Activated T-cell treated with anti-CD3 and anti-CD28 coated beads, Interleukin-2, amount 50 U/mL, for 1 hour (primary cell): ENCODE measurements at places on chromosomes 2 and 18.

DNA sequence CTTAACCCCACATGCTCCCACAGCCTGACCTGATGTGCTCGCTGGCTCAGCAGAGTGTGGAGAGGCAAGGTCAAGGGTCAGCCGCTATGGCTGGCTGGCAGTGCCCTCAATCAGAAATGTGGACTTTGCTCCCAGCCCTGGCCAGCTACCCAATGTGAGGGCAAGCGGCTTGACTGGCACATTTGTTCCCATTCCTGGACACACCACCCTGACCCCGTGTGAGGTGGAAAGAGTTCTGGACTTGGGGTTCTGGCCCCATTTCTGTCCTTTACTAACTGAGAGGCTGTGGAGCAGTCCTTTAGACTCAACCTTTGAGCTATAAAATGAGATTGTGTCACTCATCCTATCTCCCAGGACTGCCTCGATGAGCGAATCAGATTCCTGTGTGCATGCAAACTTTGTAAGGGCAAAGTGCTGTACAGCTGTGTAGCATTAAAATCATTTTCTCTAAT lies 9.1 kb downstream of the THNSL2 start:
- no peak for DNase-seq

GRCh38 chr18:76493213-76494161 lies 1.6 kb downstream of the ZNF516 start:
- DNase-seq: no peak

DNA sequence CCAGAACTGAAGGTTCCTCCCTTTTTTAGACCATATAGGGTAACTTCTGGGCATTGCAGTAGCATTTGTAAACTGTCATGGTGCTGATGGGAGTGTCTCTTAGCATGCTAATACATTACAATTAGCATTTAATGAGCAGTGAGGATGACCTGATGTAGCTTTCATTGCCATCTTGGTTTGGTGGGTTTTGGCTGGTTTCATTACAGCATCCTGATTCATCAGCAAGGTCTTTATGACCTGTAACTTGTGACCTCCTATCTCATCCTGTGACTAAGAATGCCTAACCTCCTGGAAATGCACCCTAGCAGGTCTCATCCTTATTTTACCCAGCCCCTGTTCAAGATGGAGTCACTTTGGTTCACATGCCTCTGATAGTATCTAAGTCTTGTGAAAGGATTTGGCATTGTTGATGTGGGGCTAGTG lies 159.0 kb downstream of the TMX3 start:
- DNase-seq: no peak

GRCh38 chr2:142395291-142395690 lies 264.5 kb upstream of the LRP1B start:
- no peak for DNase-seq

DNA sequence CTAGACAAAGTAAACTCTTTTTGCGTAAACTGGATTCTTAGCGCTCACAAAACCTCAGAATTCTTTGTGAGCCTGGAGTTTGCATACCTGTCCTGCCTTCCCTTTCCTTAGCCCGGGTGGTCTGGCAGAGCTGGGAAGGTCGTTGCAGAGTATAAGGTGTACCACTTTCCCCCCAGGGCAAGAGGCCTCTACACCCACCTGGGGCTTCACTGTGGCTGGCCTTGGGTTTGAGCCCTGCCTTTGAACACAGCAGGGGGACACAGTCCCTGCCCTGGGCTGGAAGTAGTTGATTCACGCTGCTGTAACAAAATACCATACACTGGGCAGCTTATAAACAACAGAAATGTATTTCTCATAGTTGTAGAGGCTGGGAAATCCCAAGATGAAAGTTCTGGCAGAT lies 133.9 kb downstream of the B3GNT2 start:
- no peak for DNase-seq

GRCh38 chr2:105909215-105909614 lies 164.5 kb downstream of the NCK2 start:
- DNase-seq: no peak

- DNase-seq: no peak
Observed at GRCh38 chr2:106970471-106971261, 84.7 kb upstream of the ST6GAL2 start.

DNA sequence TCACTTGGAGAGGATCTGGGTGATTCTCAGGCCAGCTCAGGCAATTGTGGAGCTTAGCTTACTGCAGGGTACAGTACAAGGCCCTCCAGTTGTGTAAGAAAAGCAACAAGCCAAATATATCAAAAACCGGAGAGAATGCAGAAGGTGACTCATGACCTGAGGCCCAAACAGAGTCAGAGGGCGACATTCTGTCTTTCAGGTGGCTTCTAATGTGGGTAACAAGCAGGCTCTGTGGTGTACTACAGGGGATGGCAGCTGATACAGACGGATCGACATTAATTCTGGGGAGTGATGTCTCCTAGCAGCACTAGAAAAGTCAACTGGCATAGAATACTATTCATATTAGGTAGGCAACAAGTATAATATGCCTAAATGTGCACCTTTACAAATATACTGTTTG lies 219.5 kb upstream of the SOX11 start:
- DNase-seq: no peak

- no peak for DNase-seq
Observed at GRCh38 chr2:117684919-117685318, 129.6 kb upstream of the DDX18 start.

- no peak for DNase-seq
Observed at GRCh38 chr2:208654056-208654455, 247.5 kb downstream of the PTH2R start.

DNA sequence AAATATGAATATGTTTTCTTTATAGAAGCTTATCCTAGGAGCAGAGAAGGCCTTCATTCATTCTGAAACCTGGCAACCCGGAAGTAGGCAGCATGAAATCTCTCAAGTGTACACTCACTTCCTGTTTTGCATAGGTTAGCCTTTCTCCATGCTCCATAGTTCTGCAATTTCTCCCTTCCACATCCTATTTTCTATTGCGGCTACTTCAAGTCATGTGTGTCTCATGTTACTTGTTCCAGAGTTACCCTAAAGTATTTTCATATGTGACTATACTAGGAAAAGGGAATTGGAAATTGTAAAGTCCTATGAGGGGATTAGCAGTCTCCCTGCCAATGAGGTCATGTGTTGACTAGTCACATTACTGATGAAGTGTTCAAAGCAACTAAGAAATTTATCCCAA lies 320.6 kb downstream of the NCKAP5 start:
- no peak for DNase-seq

- no peak for DNase-seq
Observed at GRCh38 chr2:141329964-141330363, 800.9 kb downstream of the LRP1B start.

DNA sequence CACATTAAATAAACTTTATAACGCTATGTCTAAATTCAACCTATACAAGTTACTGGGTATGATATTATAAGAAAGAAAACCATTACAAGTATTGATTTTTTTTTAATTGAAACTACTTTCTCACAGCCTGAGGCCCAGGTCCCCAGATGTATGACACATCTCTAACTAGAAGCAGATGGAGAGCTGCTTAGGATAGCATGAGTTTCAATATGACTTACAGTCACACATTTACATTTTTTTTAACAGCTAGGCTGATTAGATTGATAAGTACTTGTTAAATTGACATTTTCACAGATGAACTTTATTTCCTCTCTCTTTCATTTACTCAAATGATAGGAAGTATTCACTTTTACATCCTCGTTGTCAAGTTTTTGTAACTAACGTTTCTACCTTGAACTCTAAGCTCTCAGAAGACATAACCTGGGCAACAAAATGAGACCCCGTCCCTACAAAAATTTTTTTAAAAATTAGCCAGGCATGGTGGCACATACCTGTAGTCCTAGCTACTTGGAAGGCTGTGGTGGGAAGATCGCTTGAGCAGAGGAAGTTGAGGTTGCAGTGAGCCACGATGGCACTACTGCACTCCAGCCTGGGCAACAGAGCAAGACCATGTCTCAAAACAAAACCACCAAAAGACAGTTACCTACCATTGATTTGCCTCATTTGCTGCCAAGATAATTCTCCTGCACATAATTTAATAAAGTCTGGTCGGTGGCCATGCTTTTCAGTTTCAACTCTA lies 52.4 kb downstream of the STK39 start:
- DNase-seq: no peak

DNA sequence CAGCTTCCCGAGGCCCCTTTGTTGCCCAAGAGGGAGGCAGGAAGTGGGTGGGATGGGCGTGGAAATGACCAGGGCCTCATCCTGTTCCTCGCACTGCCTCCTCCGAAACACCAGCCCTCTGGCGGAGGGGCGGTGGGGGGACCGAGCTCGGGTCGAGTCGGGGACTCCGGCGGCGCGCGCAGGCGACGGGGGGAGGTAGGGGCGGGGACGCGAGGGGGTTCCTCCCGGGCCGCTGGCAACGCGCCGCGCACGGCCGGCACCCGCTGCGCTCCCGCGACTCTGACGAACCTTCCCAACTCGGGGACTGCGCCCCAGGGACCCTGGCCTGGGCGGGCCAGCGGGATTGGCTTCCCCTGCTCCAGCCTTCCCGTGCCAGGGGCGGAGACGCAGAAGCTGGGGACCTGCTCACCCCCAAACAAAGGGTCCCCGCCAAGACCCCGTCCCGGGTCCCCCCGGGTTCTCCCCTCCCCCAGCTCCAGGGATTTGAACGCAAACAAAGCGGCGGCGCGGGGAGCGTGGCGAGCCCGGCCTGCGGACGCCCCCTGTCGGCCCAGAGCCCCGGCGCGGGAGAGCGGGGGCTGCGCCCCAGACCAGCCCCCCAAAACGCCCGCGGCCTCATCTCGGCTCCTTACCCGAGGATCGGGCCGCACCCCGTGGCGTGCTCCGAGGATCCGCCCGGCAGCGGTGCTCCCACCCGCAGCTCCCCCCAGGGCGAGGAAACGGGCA lies 1.2 kb downstream of the SEMA4C start:
- peak; percentile 69 for DNase-seq

GRCh38 chr2:219027511-219028055 lies 13.7 kb downstream of the CFAP65 start:
- no peak for DNase-seq

DNA sequence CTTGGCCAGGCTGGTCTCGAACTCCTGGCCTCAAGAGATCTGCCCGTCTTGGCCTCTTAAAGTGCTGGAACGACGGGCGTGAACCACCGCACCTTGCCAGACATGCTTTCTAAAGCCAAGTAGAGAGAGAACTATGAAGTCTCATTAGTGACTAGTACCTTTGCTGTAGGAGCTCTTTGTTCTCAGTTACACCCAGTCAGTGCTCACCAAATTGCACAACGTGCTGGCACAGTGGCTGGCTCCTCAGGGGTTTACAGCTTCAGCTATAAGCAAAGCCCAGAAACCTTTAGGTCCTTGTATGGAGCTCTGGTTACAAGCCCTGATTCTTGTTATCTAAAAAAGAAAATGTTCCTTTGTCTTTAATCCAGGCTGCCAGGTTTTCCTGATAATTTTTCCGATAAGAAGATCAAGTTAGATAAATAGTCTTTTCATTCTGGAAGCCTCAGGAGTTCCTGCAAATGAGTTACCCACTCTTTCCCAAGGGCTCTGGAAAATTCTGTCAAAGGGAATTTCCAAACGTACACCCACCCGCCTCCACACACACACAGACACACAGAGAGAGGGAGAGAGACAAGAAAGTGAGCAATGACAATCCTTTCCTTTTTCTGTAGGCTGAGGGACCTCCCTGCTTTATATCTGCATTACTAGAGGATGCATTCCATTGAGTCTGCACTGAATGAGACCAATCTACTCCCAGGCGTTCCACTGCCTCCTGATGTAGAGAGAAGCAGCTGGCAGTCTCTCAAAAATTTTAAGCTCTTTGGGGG lies 100.2 kb upstream of the CSRNP3 start:
- DNase-seq: no peak

DNA sequence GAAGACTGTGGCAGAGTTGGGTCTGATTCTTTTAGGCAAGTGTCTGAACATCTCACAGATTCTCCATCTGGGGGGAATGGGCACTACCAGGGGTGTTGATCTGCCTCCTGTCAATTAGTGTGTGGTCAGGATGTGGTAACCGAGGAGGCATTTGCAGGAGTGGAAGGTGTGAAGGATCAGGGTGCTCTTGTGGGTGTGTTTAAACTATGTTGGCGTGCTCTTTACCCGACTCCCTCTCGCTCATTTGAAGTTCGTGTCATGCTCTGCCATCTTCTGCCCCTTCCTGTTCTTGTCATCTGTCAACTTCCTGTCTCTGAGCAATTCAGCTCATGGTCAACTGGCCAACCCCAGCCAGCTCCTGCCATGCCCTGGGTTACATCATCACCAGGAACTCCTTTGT lies 107.9 kb downstream of the RTN4 start:
- DNase-seq: no peak

DNA sequence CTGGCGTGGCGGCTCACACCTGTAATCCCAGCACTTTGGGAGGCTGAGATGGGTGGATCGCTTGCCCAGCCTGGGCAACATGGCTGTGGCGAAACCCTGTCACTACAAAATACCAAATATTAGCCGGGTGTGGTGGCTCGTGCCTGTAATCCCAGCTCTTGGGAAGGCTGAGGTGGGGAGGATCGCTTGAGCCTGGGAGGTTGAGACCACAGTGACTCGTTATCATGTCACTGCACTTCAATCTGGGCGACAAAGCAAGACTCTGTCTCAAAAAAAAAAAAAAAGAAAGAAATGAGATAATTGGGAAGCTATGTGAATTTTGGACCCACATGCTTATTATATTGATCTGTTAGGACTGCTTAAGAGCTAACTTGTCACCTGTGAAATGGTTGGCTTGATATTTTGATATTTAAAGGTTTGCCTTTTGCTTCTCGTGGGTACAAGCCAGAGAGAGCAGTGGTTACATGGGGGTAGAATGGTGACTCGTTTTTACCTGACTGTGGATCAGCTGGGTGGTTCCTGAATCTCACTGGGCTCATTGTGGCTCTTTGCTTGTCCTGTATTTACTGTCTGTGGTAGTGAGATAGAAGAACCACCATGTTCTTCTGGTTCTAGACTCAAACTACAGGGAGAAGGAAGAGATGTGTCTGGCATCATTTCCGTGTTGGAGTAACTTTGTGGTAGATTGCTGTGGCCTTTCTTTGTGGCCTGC lies 28.9 kb downstream of the ZNF532 start:
- no peak for DNase-seq

DNA sequence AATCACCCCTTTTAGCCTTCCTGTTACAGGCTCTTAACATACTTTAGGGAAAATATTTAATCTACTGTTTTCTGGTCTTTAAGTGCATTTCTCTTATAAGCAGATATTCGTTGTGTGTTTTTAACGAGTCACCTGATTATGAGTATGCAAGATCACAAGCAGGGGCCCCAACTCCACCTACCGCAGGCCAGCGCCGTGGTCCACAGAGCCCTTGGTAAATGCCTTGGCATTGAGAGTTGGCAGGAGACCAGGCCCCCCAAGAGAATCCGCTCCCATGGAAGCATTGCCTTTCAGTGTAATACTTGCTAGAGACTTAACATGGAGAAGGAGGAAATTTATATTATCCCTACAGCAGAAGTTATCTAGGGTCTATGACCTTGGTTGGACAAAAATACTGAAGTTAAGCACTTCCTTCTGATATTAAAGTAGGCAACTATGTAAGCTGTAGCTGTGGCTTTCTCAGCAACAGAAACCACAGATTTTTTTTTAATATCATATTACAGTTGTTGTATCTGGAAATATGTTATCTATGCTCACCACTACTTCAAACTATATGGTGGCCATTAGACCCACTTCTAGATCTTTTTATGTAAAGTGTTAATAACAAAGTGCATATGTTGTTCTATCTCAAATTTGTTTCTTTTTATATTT lies 241.8 kb upstream of the MGAT5 start:
- no peak for DNase-seq

GRCh38 chr18:8747440-8747937 lies 42.1 kb downstream of the MTCL1 start:
- DNase-seq: no peak

- no peak for DNase-seq
Observed at GRCh38 chr2:202491514-202491913, 115.4 kb downstream of the BMPR2 start.

- DNase-seq: no peak
Observed at GRCh38 chr2:208607694-208608093, 201.1 kb downstream of the PTH2R start.
